ENCODE measurements at places on chromosomes 6 and 20. TPM values are rescaled to one million over a fixed set of nuclear protein-coding genes. Genes with fewer than 3 reads are reported as not detected.

DNA sequence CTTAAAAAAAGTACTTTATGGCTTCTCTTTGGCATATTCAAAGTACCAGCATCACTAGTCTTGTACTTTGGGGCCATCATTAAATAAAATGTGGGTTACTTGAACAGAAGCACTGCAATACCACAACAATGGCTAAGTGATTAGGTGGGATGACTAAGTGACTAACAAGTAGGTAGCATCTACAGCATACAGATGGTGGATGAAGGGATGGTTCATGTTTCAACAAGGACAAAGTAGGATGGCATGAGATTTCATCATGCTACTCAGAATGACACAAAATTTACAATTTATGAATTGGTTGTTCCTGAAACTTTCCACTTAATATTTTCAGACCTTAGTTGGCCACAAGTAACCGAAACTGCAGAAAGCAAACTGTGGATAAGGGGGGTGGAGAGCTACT is 7.7 kb downstream of the MPC1 start:
- no peak for DNase-seq

- DNase-seq = no peak
Observed at GRCh38 chr6:86152546-86152945, 509.9 kb upstream of the SYNCRIP start.

Gene LY6G6D
- not detected for total RNA-seq

DNA sequence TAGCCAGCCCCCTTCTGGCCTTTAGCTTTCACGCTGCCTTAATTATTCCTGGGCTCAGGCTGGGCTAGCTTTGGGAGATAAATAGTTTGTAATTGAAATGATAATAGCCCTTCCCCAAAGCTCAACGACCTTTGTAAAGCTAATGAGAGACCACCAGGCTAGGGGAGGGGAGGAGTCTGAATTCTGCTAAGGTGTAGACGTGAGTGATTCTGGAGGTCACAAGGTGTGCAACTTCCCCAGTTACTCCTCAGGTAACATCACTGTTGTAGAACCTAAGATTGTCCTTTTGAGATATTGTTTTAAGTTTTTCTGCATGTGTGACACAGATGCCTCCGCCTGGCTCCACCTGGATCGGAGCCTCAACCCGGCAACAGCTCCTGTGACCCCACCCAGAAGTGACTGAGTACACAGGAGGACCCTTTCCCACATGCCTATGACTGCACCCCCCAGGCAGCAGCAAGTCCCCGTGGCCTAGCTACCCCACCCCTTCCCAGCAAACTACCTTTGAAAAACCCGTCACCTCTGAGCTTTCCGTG is 5.8 kb upstream of the GPR31 start:
- no peak for DNase-seq

DNA sequence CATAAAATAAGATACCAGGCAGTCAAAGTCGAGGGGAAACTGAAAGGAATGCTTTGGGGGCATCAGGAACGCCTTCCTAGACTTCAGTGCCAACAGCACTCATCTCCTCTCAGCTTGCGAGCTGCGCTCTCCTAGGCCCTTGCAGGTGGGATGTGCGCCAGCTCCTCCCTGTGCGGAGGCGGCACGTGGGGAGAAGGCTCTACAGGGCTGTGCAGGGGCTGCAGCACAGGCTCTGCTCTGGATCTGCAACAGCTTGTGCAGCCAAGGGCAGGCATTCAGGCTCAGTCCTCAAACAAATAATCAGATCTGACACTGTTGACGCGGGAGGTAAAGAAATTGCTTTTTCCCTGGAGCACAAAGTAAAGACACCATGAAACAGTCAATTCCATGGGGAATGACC is 144.8 kb downstream of the TTLL2 start:
- no peak for DNase-seq

GRCh38 chr6:88730611-88731011 is 232.8 kb downstream of the RNGTT start:
- DNase-seq = no peak

DNA sequence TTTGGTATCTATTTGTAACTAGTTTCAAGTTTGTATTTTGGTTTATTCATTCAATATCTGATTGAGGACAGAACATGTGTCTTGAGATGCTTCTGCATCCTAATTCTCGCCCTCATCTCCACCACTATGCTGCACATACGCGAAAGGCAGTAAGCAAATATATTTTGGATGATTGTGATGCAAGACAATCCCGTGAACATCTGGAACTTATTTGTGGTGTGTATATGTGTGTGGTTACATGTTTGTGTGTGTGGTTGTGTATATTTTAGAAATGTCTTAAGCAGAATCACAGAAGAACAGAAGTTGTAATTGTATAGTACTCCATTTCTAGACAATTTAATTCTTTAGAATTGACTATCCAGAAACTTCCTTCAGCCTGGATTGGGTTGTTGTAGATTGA is 35.1 kb upstream of the RNF144B start:
- no peak for DNase-seq
